Colonic mucosa (tissue), 4 donors: ENCODE measurements at places on chromosomes 12 and 14. TPM values are rescaled to one million over a fixed set of nuclear protein-coding genes. Genes with fewer than 3 reads are reported as not detected.
A peak's percentile ranks its signal among the peaks of the same experiment; 100 is the strongest.

DNA sequence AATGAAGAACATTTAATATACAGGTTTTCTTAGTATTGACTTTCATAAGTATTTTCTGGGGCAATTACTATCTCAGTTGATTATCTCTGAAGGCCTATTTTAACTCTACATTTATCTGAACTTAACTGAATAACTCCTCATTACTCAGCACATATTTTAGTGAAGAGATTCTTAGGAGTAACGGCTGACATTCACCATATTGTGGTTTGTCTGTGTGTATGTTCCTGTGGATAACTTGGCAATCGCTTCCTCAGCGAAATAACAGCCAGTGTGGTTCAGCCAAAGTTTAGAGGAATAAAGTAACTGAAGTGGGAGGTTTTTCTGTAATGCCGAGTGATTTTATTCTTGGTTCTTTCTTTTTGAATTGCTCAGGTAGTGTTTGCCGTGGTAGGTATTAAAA is 168.0 kb downstream of the RAD51B start:
- DNase-seq: no peak

DNA sequence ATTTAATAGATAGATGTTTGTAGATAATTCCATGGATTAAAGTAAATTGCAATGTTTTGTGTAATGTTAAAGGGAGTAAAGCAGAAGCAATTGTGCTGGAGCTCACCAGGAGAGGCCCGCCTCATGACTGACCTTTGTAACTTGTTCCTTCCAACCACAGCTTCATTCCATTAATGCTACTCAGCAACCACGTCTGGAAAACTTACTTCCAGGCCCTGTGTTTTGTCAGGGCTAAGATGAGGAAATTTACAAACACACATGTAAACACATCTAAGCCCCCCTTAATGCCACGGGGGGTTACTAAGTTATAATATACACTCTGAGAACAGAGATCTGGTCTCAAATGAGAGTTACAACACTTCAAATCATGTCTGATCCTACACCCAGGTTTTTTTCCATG is 12.4 kb downstream of the LUM start:
- no peak for DNase-seq

GRCh38 chr12:90909069-90909770 is 45.8 kb downstream of the CCER1 start:
- peak; percentile 18 for DNase-seq

DNA sequence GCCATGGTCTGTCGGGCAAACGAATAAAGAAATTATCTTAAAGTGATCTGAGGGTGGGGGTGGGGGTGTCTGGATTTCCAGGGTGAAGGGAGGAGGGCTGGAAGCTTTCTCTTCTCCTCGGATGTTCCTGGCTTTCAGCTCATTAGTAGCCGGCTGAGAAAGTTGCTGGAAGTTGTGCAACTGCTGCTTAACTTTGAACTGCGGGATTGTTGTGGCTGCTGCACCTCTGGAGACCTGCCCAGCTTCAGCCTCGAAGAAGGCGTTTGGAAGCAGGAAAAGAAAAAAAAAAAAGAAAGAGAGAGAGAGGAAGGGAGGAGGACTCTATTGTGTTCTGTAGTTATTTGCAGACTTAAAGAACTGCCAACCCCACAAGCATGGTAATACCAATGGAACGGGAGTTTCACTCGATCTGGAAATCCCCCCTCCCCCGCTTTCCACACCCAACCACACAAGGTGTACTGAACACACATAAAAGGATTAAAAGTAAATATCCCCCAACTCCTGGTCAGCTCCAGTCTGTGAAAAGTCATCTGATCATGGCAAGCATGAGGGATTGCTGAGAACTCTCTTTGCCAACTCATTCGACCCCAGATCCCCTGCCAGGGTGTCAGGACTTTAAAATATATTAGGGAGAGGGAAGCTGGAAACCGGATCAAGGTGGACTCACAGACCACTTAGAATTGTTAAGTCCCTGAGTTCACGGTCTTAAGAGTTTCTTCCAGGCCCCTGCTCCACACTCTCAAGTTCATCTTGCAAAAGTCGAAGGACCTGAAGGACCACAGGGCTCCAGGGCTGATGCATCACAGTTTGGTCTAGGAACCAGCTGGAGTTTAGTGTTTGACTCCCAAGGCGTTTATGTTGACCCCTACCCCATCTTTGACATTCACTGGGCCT is at the start of gene RASSF9:
RASSF9 (minus strand) TSS at position 213 of the 894 bp plus-strand sequence; CDS start at position 5, 208 bp downstream.
- DNase-seq: peak; percentile 40

DNA sequence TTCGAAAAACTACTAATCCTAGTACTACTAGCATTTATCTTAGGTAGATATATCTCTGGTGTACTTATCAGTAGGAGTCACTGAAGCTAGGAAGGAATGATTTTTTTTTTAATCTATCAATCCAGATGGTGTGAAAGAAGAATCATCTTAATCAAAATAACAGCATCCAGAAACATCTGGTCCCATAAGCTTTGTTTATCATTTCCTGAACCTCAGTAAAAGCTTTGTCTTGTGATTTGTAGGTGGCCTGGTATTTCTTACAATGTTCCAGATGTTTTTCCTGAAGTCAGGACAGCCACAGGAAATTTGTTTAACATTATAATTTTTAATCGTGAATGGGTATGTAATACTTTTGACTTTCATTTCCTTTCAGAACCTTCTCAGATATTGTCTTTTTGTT is 28.0 kb upstream of the LUM start:
- DNase-seq: no peak

DNA sequence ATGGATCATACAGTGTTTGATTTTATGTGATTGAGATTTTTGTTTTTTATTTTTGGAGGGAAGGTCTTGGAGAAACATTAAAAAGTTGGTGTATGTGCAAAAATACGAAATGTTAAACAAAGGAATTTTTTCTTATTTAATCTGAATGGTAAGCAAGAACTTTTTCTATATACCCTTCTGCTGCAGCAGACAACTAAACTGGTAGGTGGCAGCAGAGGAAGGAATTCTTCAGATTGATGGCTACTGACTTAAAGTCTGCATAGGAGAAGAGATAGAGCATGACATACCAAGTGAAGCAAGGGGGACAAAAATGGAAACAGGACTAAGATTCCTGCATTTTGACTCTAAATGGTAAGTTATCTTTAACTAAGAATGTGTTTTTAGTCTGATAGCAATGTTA is 42.0 kb upstream of the A2ML1 start:
- DNase-seq: no peak

The SUSD6 gene
- total RNA-seq: 70.3 TPM

The APOLD1 gene
- 5.4 TPM for total RNA-seq

DNA sequence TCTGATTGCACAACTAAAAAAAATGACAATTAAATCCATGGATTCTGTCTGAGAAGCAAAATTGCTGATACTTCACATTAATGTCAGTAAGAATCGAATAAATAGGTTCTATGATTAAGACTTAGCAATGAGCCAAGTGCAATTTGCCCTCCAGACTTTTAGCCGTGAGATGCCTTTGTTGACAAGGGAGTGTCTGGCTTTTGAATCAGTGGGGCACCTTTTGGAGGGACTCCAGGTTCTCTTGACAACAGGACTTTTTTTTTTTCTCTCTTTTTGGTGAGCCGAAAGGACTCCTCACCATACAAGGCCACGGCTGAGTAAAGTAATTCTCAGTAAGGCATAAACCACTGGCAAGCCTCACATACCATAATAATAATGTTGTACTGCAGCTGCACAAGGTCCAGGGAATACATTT is 4.7 kb upstream of the MDM1 start:
- peak; percentile 26 for DNase-seq

GRCh38 chr14:100842799-100843198 is 16.9 kb downstream of the MEG3 start:
- no peak for DNase-seq

- no peak for DNase-seq
Observed at GRCh38 chr14:31703056-31703455, 141.9 kb downstream of the NUBPL start.

- no peak for DNase-seq
Observed at GRCh38 chr14:68349900-68350629, 442.8 kb downstream of the ZFP36L1 start.

DNA sequence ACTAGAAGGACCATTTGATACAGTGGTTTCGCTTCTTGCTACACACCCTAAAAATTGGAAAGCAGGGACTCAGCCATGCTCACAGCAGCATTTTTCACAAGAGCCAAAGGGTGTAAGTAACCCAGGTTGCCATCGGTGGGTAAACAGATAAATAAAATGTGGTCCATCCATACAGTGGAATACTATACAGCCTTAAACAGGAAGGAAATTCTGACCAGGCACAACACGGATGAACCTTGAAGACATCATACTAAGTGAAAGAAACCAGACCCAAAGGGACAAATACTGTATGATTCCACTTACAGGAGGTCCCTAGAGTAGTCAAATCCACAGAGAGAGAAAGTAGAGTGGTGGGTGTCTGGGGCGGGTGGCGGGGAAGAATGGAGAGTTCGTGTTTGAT is 220.9 kb downstream of the PHETA1 start:
- no peak for DNase-seq

The INSM2 gene
- total RNA-seq: not detected

GRCh38 chr14:75301666-75302325 is 23.2 kb downstream of the FOS start:
- DNase-seq: peak; percentile 59

The CFAP73 gene
- total RNA-seq: not detected

GRCh38 chr12:113970211-113970610 is 4.1 kb upstream of the RBM19 start:
- no peak for DNase-seq

GRCh38 chr14:100488057-100488456 is 99.2 kb downstream of the BEGAIN start:
- no peak for DNase-seq

DNA sequence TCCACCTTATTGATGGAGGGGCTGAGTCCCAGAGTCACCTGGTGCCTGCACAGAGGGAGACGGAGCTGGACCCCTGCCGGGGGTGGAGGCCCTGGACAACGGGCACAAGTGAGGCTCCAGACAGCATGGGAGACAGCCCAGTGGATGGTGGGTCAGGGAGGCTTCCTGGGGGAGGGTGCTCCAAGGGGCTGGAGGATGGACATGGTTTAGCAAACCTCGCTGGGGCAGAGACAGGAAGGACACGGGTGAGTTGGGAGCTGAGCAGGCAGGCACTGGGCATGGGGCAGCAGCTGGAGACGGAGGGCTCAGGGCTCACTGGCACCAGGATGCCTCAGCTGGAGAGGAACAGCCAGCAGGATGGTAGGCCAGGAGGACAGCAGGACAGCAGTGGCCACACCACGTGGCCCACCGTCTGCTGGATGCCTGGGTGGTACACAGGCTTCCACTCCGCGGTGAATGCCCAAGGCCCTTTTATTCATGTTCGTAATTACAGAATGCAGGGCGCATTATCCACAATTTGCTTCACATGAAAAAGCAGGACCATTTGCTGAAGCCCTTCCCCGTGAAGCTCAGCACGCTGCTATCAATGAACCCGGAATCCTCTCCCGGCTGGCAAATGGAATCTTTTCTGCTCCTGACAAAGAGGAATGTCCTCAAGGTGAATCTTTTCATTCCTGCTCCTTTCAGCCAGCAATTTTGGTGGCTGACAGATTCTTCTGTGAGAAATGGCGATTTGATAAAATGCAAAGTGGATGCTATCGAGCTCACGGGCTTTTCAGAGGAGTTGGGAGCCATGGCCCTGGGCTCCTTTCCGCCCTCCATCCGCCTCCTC is 138.1 kb upstream of the C14orf180 start:
- peak; percentile 7 for DNase-seq

The SYCP3 gene
- not detected for total RNA-seq

- no peak for DNase-seq
Observed at GRCh38 chr14:78327426-78328221, 157.5 kb downstream of the NRXN3 start.

The ANKRD33 gene
- total RNA-seq: not detected

The IAPP gene
- total RNA-seq: not detected

DNA sequence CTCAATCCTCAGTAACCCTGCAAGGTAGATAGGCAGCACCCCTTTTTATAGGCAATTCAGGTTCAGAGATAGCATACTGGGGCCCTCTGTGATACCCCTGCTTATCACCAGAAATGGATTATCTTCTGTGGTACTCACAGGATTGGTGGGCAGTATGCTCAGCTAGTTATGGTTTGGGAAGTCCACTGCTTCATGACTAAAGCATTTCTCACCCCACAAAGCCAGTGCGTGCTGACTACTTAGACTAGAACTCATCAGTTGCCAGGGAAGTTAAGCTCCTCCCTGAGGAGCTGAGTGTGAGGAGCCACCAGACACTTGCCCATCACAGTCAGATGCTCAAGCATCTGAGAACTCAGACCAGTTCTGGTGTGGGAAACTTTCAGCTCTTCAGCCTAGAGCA is 76.3 kb downstream of the SCAF11 start:
- DNase-seq: no peak

DNA sequence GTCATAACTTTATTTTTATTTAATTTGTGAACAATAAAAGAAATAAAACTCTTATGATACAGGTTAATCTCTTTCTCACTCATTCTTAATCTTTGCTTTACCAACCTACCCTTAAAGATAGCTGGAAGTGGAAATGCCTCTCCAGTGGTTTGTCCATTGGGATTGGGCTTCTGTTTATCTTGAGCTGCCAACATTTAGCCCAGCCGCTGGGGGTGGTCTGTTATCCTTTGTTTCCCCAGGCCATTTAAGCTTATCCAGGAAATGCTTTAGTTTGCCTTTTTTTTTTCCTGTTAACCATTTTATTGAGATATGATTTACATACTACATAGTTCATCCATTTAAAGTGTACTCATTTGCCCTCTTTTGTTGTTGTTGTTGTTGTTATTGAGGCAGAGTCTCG is 8.2 kb downstream of the TDG start:
- no peak for DNase-seq

DNA sequence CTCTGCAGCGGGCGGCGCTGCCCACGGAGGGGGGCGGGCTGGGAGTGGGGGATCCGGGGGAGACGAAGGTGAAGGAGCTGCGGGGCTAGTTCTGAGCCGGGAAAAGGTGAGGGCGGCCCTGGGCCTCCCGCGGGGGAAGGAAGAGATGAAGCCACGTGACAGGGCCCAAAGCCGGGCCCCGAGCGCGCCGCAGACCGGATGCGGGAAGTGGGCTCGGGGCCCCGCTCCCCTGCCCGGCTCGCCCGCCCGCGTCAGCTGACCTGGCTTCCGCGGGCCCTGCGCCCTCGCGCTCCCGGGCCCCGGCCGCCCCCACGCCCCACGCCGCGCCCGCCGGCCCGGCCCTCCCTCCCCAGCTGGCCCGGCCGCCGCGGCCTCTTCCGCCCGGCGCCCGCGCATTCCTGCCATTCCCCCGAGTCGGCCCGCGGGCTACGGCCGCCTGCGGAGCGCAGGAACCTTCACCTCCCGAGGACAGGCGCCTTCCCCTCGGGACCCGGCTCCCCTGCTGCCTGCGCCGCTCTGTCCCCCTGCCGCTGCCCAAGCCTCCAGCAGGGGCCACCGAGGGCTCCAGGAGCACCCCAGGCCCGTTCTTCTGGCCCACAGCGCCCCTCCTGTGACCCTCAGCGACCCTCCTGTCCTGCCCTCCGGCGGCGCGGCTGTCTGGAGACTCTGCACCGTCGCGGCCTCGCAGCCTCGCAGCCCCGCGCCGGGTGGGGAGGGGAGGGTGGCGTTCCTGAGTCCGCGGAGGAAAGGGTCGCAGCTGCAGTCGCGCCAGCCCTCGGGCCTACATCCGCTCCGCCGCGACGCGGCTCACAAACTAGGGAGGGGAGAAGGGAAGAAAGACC is 20.4 kb downstream of the NINJ2 start:
- DNase-seq: peak; percentile 78

DNA sequence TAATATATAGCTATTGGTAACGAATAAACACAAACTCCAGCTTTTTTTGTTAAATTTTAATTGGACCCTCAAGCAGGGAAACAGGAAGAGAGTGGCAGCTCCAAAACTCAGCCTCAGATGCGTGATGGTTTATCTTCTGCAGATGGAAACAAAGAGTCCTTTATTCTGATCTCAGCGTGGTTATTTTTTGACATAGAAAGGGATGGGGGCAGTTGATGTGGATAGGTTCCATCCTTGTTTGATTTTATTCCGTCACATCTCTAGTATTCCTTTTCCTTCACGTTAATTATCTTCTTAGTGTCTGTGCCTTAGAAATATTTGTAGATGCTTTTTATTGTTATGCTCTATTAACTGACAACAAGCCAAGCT is 447.6 kb upstream of the SEL1L start:
- no peak for DNase-seq
